ENCODE measurements at places on chromosomes 3 and 15.

- no peak for DNase-seq
These were observed 313.2 kb downstream of the POLQ start for GRCh38 chr3:121232309-121233225.

- no peak for DNase-seq
These were observed 966.1 kb downstream of the AGBL1 start for GRCh38 chr15:87045746-87046145.

DNA sequence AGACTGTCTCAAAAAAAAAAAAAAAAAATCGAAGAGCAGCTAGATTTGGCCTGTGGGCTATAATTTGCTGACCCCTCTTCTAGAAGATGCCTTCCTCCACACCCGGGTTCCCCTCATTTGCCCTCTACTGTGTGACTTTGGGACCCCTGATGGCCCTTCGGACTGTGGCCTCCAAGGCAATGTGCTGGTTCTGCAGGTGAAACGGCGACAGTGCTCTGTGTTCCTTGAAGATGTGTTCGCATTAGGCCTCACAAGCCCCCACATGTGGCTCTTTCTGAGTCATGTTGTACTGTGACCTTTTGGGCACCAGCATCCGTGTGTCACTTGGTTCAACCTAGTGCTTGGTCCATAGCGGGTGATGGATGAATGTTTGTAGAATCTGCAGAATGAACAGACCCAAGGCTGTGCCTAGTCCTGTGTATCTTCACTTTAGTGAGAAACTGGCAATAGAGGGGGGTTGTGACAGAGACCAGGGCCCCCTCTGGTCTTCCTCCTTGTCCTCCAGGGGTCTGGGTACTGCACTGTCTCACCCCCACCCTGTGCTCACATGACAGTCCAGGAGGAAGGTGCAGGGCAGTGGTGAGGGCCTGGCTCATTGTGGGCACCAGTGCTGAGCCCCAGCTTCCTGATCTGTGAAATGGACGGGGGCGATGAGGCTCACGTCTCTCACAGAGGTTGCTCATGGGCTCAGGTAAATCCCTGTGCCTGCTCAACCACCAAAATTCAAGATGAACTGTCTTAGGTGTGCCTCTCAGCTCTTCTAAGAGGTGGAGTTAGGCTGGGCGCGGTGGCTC, 22.7 kb downstream of the GOLGA6L2 start:
- DNase-seq: no peak

DNA sequence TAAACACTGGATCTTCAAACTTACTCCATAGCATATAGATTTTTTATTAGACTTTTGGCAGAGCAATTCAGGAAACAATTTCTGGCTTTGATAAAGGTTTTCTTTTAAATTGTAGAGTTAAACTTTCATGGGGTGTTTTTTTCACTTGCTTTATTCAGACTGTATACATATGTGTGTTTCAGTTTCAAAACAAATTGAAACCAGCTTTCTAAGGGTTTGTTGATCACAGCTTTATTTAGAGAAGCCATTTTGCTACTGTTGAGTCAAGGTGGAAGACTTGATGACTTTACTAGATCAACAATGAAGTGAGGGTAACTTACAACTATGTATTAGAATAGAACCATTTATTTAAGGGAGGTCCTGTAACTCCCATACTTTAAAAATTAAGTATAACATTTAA, 6.2 kb downstream of the UBE2E1 start:
- no peak for DNase-seq

DNA sequence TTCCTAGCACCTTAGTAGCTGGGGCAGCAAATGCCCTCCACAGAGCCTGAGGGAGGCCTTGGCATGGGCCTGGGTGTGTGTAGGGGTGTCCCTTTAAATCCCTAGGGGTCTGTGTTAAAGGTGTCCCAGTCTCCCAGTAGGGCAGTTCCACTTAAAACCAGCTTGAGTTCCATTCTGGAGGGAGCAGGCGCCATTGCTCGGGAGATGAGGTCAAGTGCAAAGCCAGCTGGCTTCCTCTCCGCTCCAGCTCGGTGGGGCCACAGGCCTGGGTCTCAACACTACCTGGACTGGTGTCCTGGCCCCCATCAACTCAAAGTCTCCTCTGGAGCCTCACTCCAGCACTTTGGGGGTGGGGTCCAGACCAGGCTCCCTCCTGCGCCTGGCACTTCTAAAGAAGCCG, 25.2 kb downstream of the FEM1B start:
- no peak for DNase-seq

DNA sequence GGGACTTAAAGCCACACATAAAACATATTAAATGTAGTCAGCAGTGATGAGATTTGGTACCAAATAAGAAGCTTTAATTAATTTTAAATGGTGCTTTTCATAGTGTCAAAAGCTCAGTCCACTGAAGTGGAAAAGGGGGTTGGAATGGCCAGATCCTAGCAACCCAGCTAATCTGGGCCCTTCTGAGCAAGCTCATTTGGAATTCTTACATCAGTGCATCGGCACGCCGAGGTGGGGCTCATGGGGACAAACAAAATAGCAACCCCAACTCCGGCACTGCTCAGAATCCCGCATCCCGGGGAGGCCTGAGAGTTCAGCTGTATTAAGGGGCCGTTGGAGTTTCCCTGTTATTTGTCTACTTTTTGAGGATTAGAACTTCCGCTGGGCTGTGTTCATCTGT, 526.4 kb downstream of the SOX2 start:
- DNase-seq: no peak

DNA sequence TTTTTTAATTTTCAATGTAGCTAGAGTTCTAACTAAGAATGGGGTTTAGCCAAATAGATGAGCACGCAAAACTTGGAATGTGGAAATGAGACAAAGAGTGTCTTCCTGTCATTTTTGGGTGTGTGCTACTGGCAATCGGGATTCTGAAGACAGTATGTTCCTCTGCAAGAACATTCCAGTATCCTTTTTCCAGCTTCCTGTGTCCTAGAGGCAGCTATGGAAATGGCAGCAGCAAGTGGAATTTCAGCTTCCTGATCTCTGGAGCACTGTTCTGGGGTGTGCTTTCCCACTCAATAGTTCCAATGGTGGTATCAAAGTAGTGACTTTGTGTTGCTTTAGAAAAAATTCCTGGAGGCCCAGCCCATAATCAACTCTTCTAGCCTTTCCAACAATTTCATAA, 642.9 kb upstream of the KCNMB2 start:
- DNase-seq: no peak

DNA sequence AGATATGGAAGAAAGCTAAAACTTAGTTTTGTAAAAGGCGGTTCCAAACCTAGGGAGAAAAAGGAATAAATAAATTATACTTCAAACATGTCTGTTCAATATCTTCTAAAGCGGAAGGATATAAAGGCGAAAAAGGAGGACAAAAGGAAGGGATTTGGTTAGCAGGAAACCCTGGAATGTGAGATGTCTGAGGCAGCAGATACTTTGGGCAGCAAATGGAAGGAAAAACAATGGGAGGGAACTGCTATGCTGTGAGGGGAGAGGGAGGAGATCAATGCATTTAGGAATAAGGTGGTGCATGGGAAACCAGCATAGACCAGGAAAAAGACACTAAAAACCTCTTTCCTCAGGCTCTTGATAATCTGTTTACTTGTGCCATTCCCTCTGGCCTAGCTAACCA, 120.8 kb downstream of the DNAH12 start:
- no peak for DNase-seq

GRCh38 chr15:97189162-97189780, 771.2 kb upstream of the ARRDC4 start:
- no peak for DNase-seq

DNA sequence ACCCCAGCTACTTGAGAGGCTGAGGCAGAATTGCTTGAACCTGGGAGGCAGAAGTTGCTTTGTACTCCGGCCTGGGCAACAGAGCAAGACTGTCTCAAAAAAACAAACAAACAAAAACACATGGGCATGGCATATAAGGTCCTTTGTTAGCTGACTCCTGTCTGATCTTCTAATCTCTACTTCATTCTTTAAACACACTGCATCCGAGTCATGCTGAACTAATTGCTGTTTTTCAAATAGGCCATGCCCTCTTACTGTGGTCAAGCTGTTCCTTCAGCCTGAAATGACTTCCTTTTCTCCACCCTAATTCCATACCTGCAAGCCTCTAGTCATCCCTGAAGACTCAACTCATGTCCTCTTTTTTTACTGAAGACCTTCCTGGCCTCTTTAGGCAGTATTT, 22.3 kb upstream of the SLMAP start:
- DNase-seq: no peak

DNA sequence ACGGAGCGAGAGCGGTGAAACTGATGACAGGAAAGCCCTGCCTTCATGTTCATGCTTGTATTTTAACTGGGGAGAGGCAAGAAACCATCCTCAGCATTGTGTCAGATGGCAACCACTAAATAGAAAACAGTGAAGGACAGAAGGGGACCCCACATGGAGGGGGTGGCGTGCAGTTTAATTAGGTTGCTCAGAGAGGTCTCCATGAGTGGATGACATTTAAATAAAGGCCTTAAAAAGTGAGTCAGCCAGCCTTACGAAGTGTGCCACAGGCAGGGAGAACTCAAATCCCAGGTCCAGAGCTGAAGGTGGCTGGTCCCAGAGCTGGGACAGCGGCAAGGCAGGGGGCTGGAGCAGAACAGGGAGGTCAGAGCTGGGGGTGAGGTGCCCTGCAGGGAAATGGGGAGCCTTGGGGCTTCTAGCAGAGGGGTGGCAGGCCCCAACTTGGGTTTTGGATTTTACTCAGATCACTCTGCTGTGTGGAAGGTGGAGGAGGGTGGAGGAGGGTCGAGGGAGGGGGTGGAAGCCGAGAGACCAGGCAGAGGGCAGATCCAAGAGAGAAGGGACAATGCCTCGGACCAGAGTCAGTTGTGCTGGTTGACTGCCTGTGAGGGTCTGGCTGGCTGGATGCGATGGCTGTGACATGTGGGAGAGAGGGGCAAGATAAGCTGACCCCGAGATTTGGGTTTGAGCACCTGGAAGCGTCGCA, 73.7 kb downstream of the KLF13 start:
- no peak for DNase-seq

GRCh38 chr3:62582495-62583172, 209.3 kb upstream of the FEZF2 start:
- no peak for DNase-seq

GRCh38 chr15:48422401-48422800, 91.2 kb downstream of the DUT start:
- DNase-seq: no peak

DNA sequence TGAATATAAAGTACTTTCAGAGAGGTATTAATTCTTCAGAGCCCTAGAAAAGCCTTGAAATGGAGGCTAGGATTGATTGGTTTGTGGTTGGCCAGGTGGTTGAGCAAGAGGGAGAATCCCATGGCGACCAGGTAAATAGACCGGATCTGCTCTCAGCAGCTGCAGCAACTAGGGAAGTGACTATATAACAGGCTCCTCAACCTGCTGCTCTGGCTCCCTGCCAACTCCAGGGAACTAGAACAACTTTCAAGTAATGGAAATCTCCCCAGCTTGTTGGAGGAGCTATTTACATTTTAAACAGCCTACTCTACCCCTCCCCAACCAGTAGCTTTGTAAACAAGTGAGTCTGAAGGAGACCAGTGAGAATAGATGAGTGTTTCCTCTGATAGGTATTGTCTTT, 121.8 kb upstream of the CADM2 start:
- no peak for DNase-seq

- DNase-seq: no peak
These were observed 170.6 kb downstream of the FAM43A start for GRCh38 chr3:194856296-194856695.

DNA sequence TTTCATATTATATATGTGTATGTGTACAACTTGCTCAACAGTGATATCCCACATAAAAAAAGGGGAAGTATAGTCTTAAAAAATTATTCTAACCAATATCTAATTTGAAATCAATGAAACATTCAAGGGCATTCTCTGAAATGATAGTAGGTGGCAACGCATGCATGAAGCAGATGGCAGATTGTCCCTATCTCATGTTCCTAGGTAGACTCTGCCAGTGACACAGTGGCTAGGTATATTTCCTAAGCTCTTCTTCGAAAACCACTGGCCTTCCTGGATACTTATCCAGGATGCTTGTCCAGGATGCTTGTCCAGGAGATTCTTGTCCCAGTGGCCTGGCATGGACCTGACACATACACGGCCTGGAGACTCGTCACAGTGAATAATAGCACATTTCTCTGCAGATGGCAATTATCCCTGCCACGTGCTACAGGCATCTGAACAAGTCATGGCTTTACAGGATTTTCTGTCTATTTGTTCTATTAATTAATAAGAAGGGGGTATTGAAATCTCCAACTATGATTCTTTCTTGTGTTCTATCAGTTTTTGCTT, 54.9 kb downstream of the OCA2 start:
- DNase-seq: no peak

DNA sequence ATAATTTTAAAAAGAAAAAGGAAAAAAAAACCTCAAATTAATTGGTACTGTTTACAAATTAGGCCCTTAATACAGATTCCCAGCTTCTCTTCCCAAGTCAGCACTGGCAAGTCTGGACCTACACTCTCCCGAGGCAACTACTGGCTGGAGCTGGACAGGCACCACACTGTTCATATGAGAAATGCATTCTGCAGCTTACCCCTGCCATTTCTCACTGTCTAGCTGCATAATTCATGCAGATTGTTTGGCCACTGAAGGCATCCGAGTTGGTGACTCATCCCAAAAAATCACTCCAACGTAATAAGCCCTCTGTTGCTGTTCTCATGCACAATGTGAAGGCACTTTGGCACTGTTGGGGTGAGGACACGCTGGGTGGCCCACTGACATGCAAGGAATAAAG, 45.3 kb downstream of the ROPN1B start:
- DNase-seq: no peak

DNA sequence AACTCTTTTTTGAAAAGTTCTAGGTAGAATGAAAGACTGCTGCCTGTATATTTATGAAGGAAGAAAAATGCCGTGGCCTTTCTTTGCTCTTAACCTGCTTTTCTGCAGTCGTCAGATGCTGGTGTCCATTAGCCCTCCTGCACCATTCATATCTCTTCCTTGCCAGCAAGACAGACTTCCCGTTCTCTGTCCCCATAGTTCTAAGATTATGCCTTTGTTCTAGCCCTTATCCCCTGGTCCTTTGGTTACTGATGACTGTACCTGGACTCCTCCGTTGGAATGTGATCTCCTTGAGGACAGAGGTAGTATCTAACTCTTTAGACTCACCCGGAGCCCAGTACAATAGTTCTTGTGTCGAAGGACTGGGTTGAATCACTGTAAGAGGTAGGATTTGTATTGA, 16.8 kb downstream of the ABHD17C start:
- DNase-seq: no peak

- no peak for DNase-seq
These were observed 9.1 kb downstream of the HDC start for GRCh38 chr15:50256188-50257041.

GRCh38 chr3:31876331-31876730, 104.7 kb downstream of the OSBPL10 start:
- no peak for DNase-seq

- no peak for DNase-seq
These were observed 11.8 kb downstream of the ATXN7 start for GRCh38 chr3:63875510-63875909.
